IMR-90 (cell line): ENCODE measurements at places on chromosomes 1 and 21. TPM values are rescaled to one million over a fixed set of nuclear protein-coding genes. Genes with fewer than 3 reads are reported as not detected.

TTC22 gene
- total RNA-seq: not detected in 2 replicates

DNA sequence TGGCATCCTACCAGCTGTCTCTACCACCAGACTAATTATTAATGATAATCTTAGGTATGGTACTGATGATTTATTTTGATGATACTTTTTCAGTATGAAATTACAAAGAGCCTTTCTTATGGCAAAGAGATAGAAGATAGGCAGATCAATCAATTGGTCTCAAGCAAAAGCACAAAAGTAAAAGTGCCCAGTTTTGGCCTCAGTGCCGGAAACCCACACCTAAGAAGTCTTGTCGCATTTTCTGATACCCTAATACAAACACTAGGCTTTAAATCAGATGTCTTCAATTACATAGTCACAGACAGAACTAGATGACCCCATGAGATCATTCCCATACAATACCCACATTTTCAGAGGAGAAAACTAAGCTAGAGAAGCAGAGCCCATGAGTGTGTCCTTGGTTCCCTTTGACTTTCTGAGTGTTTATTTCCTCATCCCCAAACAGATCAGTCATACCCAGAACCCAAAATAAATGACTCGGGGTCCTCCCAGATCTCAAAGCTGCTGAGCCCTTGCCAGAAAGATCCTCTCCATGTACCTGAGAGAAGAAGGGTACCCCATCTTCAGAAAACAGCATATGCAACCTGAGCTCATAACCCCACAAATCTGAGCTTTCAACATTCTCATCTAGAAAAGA lies 7.7 kb downstream of the ITPKB start:
- H3K36me3 ChIP-seq: peaks cover 7% of the 10 kb centered on the region; the same call in 1 of the 2 replicates
- no peak for DNase-seq
- peaks cover 2% of the 10 kb centered on the region; the same call in 1 of the 2 replicates for H3K4me1 ChIP-seq

- H3K36me3 ChIP-seq: peaks cover 15% of the 10 kb centered on the region
- no peak overlapping the region for H3K4me3 ChIP-seq
Observed at GRCh38 chr1:245690946-245691541, 536.3 kb downstream of the KIF26B start.

DNA sequence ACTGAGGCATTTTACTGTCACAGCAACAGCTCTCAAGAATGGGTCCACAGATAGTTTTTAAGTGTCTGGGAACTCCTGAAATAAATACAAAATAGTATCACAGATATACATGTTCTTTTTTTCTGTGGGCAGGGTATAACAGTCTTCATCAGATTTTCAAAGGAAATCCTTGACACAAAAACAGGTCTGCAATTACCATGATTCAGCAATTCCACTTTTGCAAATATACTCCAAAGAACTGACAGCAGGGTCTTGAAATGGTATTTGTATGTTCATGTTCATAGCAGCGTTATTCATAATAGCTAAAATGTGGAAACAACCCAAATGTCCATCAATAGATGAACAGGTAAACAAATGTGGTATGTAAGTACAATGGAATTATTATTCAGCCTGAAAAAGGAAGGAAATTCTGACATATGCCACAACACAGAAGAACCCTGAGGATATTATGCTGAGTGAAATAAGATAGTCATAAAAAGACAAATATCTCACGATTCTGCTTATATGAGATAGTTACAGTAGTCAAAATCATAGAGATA lies 85.0 kb downstream of the EPS15 start:
- DNase-seq: no peak
- H3K27me3 ChIP-seq: no peaks in the 10 kb centered on the region
- H3K27ac ChIP-seq: no peak overlapping the region
- no peaks in the 10 kb centered on the region for H3K4me1 ChIP-seq
- H3K36me3 ChIP-seq: peaks cover 6% of the 10 kb centered on the region; the same call in 1 of the 2 replicates

DNA sequence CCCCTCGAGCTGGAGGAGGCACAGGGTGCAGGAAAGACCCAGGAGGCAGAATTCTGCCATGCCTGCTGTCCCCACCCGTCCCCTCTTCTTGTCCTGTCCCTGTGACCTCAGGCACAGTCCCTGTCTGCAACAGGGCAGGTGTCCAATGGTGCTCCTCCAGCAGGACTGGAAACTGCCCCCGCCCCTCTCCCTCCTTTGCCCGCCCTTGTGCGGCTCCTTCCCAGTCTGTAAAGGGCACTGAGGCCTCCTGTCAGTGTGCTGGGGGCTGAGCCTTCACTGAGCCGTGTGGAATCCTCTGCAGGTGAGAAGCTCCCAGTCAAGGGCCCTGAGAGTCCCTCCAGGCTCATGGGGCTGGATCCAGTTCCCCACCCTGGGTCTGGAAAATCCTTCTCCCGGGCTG lies 28.9 kb downstream of the PRDM16 start:
- no peak overlapping the region for H3K4me3 ChIP-seq
- DNase-seq: no peak
- H3K4me1 ChIP-seq: no peaks in the 10 kb centered on the region
- no peaks in the 10 kb centered on the region for H3K27me3 ChIP-seq
- H3K36me3 ChIP-seq: no peaks in the 10 kb centered on the region

GRCh38 chr21:44780767-44781459 lies 20.7 kb downstream of the UBE2G2 start:
- H3K27ac ChIP-seq: no peak overlapping the region
- no peak overlapping the region for H3K4me3 ChIP-seq
- peaks cover 3% of the 10 kb centered on the region; the same call in 1 of the 2 replicates for H3K4me1 ChIP-seq
- peaks cover 22% of the 10 kb centered on the region for H3K36me3 ChIP-seq

DNA sequence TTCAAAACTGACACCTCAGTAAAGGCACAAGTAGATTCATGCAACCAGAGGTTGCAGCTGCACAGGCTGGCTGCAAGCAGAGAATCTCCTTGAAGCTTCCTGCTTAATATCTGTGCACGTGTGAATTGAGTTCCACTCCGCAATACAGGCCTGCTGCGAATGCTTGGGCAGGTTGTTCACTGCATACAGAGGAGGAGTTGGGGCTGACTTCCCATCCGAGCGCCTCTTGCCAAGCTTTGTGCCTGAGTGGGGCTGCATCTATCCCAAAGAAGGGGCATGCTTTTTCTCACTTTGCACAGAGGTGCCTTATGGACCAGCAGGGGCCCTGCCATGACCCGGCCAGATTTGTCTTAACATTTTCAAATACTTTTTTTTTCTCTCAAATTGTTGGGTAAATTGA lies 17.9 kb upstream of the PADI1 start:
- H3K36me3 ChIP-seq: no peaks in the 10 kb centered on the region
- H3K4me3 ChIP-seq: no peak overlapping the region
- no peak overlapping the region for H3K27ac ChIP-seq
- H3K4me1 ChIP-seq: peaks cover 7% of the 10 kb centered on the region

- no peaks in the 10 kb centered on the region for H3K36me3 ChIP-seq
- no peak overlapping the region for H3K4me3 ChIP-seq
- no peak overlapping the region for H3K27ac ChIP-seq
- DNase-seq: no peak
Observed at GRCh38 chr1:89836252-89837035, 15.6 kb downstream of the LRRC8D start.

GRCh38 chr21:41545500-41546359 lies 37.8 kb upstream of the TMPRSS2 start:
- H3K27me3 ChIP-seq: peaks cover 19% of the 10 kb centered on the region
- no peak overlapping the region for H3K4me3 ChIP-seq
- no peak for DNase-seq
- H3K27ac ChIP-seq: no peak overlapping the region
- H3K36me3 ChIP-seq: no peaks in the 10 kb centered on the region
- no peaks in the 10 kb centered on the region for H3K4me1 ChIP-seq

- H3K27ac ChIP-seq: no peak overlapping the region
- no peak for DNase-seq
- no peaks in the 10 kb centered on the region for H3K36me3 ChIP-seq
- peaks cover 47% of the 10 kb centered on the region for H3K27me3 ChIP-seq
- no peaks in the 10 kb centered on the region for H3K4me1 ChIP-seq
Observed at GRCh38 chr1:25113731-25114130, 118.6 kb downstream of the SYF2 start.
